ENCODE measurements at places on chromosomes 16 and 17. TPM values are rescaled to one million over a fixed set of nuclear protein-coding genes. Genes with fewer than 3 reads are reported as not detected.

DNA sequence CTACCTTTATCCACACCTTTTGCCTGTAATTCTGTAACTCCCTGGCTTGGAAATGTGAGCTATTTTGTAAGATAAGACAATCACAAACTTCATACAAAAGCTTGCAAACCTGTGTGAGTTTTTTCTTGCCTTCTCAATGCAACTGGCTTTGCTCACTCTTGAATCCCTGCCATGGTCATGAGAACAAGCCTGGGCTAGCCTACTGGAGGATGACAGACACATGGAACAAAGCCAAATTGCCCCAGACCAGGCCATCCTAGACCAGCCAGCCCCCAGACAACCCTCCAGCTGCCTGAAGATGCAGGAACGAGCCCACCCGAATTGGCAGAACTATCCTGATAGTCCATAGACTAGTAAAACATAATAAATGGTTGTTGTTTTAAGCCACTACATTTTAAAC, 466.6 kb upstream of the ERCC4 start:
- DNase-seq = no peak

GRCh38 chr17:61245706-61246135, 153.9 kb upstream of the TBX2 start:
- DNase-seq = no peak

DNA sequence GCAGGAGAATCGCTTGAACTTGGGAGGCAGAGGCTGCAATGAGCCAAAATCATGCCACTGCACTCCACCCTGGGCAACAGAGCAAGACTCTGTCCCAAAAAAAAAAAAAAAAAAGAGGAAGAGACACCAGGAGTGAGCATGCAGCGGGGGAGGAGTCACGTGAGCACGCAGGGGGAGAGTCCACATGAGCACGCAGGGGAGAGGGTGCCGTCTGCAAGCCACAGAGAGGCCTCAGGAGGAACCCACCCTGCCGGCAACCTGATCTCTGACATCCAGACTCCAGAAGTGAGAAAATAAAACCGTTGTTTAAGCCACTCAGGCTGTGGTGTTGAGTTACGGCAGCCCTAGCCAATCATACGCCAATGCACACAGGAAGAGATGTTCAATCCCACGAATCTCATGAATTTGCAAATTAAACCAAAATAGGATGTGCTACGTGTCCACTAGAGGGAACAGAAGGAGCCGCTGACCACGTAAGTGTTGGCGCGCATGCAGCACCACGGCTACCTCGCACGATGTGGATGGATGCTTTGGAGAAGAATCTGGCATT, 42.2 kb downstream of the CCDC57 start:
- DNase-seq = no peak

DNA sequence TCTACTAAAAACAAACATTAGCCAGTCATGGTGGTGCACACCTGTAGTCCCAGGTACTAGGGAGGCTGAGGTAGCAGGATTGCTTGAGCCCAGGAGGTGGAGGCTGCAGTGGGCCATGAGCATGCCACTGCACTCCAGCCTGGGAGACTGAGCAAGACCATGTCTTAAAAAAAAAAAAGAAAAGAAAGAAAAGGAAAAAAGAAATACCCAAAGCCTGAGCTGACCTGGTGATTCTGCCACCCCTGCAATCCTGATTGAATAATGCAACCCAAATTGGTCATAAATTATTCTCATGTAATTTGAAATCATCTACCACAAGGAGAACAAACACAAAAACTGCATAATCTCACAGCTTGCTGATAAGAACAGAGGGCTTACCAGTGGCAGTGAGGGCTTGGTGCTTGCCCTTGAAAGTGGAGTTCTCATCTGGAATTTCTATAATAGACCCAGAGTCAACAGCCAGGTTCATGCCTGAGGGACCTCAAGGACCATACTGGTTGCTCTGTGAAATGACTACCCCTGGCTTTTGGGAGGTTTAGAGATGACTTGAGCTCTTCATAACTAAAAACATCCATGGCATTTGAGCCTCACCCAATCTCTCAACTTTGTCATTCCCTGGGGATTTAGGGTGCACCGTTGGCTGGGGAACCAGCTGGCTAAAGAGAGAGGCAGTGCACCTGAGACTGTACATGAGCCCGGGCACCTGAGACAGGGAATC, 35.4 kb upstream of the TMC5 start:
- DNase-seq = no peak

CDRT15L2 gene
- total RNA-seq = not detected

KRTAP4-11 gene
- total RNA-seq = not detected

NPTX1 gene
- total RNA-seq = 10.7 TPM

All from activated naive CD4-positive, alpha-beta T cell treated with anti-CD3 and anti-CD28 coated beads for 36 hours (primary cell).